Head of caudate nucleus (tissue), 42 donors: ENCODE measurements at places on chromosomes 1 and 21.

DNA sequence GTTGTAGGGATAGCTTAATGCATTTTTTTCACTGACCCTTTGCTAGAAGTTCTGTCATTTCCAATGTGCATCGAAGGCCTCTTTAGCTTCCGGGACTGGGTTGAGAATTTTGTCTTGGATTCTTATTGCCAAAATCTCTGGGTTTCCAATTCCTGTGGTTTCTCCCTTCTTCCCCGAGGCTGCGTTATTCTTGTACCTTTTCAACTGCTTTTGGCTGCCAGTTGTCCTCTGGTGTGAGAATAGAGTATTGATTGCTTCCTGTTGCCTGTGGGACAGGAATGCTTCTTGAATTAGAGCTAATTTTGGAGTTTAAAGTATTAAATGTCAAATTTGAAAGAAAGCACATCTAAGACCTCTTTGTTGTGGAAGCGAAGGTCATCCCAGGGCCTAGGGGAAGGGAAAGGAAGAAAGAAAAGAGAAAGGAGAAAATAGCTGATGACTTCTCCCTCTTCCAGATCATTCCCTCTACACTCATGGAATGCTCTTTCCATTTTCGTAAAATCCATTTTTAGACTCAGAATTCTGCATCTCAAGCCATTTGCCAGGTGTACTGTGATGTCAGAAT, 21.1 kb downstream of the HUNK start:
- no peak for DNase-seq

- DNase-seq: no peak
Measured at GRCh38 chr1:36248250-36248894, 24.1 kb downstream of the THRAP3 start.

GRCh38 chr1:37197411-37197810, 163.1 kb upstream of the GRIK3 start:
- DNase-seq: no peak

DNA sequence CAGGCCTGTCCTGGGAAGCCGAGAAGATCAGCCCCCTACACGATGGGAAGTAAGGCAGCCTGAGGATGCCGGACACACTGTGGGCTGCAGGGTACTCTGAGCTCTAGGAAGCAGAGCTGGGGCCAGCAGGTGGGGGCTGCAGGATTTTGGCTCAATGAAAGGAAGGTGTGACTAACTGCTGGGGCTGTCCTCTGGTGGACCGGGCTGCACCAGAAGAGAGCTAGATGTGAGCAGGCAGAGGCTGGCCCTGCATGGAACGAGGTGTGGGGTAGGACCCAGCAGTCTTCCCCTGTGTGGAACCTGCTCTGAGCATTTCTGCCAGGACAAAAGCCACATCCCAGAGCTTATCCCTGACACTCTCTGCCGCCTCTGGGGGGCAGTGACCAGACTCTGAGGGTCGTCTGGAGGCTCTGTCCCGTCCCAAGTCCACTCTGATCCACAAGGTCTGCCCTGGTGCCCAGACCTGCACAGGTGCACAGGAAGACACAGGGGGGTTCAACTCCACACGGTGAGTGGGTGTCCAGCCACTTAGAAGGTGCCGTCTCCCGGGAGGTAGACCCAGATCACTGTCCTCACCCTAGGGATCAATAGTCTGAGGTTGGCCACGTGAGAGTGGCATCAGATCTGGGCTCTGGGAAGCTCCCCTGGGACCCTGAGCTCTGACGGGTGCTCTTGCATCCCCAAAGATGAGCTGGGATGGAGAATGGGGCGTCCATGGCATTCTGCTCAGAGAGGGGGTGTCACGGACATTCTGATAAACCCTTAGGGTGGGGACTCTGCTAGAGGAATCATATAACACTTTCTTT, 187.6 kb upstream of the VAMP3 start:
- peak; percentile 23 for DNase-seq

DNA sequence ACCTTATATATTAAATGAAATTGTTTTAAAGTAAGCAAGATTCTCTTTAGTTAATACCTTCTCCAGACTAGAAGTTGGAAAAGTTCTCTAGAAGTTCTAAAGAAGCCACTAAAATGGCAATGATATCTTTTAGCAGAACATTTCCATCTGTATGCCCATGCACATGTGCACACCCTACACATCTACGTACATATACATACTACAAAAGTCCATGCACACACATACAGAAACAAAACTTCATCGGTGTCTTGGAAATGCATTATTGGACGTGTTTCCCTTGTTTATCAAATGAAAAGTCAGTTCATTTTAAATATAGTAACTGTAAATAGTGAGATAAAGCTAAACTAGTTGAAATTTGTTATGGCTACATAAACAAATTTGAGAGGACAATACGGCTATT, 114.4 kb downstream of the KCNT2 start:
- no peak for DNase-seq

- DNase-seq: no peak
Measured at GRCh38 chr1:63677497-63677896, 84.3 kb downstream of the PGM1 start.

GRCh38 chr1:45442272-45442671, 48.7 kb downstream of the TESK2 start:
- no peak for DNase-seq

- DNase-seq: peak; percentile 19
Measured at GRCh38 chr1:218886101-218886871, 287.4 kb upstream of the LYPLAL1 start.

DNA sequence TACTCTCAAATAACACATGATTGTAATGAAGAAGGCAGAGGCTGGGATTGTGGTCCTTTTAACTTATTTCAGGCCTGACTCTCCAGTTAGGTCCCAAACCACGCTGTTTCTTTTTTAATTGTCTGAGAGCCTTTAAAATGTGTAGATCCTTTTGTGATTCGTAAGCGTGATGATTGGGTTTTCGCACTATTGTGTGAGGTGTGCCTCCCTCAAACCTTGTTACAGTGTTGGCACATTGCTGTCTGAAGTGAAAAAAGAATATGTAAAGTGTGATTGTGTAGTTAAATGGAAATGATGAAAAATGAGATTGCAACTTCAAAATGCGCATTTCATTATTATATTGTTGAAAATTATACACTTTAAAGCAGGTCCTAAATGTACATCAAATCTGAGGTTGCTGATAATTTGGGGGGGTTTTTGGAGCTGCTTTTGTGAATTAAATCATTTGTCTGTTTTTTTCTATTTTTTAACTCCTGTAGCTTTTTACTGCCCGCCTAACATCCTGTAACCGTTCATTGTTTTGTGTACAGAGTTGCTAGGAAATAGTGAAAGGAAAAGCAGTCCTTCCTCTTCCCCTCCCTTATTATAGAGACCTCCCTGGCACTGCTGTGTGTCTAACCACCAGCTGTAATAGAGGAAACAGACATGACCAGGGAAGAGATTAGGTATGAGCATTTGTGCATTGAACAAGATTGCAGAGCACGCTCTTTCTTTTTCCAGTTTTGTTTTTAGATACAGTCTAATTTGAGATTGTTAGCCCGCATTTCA, 43.3 kb downstream of the IARS2 start:
- DNase-seq: no peak

GRCh38 chr1:107202007-107202406, 61.2 kb downstream of the NTNG1 start:
- no peak for DNase-seq

GRCh38 chr1:145889722-145890121, 4.1 kb upstream of the ANKRD35 start:
- no peak for DNase-seq

DNA sequence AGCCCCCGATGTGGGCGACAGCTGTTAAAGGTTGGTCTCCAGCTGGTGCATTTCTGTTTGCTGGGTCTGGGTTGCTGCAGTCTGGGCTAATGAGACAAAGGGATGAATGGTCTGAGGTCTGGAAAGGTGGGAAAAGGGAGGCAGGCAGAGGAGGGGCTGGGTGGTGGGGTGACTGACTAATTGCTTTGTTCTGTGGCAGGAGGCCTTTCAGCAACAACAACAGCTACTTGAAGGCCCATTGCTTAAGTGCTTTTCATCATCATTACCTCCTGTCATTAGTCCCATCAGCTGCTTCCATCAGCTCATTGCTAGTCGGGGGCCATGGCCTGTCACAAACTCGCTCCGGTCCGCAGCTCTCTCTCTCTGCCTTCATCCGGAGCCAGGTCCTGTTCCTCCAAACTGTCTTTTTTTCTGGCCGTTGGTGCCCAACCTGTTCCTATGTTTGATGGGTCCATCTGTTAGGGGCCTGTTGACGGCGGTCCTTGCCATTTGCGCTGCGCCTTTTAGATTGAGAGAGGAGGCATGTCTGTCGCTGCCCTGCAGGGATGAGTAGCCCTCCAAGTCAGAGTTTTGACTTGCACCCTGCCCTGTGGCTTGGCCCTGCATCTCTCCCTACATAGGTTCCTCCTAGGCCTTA, 105.6 kb upstream of the PLXNA2 start:
- DNase-seq: no peak

GRCh38 chr1:7387053-7387927, 383.8 kb upstream of the VAMP3 start:
- no peak for DNase-seq

DNA sequence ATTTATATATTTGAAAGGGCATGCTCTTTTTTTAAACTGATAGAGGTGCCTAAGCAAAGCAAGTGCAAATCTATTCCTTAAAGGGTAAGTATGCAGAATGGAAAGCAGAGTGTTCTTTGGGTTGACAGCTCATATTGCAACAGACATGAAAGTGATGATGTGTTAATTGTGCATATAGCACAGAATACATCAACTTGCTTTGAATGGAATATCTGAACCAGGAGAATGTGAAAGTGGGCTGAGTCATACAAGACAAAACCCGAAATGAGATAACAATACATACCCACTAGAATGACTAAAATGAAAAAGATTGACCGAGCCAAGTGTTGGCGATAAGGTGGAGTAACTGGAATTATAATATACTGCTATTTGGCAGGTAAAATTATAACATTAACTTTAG, 4.3 kb downstream of the CR1 start:
- no peak for DNase-seq

DNA sequence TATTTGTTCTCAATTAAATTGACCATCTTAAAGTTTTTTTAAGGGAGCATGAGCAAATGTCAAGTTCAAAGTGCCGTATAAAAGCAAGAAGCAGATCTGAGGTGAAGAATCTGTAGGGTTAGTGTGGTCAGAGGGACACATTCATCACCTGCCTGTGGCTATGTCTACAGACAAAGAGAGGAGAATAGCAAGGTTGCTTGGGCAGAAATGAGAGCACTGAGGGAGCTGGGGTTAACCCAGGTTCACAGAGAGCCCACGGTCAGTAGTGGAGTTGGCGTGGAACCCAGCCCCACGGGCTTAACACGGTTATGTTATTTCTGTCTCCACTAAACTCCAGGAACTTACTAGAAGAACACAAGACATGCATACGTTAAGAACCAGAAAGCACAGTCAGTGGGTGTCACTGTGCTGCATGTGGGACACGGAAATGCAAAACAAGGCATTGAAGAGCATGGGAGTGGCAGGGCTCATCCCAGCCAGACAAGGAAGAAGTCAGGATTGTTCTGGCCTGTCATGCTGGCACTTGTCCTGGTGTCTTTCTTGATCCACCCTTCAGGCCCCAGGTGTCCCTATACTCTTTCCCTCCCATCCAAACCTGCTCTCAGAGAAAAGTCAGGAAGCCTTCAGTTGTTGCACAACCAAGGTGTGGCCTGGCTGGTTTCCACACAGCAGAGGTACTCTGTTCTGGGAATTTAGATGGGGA, 95.5 kb upstream of the IVNS1ABP start:
- no peak for DNase-seq

DNA sequence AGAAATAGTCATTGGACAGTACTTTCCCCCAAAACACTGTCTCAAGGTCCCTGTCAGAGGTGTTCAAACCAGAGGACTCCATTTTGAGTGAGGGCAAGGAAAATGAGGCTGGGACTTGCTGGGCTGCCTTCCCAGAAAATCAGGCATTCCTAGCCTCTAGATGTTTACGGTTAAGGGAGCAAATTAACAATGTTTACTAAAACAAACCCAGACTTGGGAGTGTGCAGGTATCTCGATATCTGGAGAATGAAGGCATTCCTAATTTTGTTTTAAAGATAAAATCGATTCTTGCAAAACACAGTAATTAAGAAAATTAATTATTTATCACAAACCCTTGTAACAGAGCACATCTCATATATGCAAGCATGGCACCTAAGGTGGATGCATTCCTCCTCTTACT, 48.9 kb upstream of the CITED4 start:
- no peak for DNase-seq

DNA sequence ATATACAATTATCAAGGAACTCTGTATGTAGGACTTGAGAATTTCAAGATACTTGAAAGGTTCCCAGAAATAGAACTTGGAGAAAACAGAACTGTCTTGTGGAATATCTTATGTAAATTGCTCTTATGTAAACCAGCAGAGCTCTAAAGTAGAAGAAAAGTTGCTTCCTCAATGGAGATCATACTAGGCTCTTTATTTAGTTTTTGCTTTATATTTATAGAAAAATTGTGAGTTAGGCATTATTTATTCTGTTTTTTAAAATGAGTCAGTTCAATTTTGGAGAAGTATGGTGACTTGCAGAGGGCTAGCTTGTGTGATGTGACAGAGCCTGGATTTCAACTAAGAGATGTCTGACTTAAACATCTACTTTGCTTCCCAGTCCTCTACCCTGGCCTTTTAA, 40.4 kb downstream of the ATP6V1G3 start:
- DNase-seq: no peak

DNA sequence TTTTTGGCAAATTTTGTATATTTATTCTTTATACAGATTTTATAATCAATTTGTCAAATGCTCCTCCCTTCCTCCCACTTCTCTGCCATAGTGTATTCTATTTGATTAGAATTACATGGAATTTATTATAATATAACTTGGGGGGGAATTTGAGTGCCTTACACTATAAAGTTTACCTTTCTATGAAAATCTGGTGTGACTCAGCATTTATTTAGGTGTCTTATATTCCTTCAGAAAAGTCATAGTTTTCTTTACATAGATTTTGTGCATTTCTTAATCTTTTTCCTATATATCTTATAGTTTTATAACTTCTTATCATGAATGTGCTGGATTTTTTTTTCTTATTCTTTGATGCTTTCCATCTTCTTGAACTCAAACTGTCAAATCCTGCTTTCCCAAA, 21.3 kb downstream of the FASLG start:
- no peak for DNase-seq

- DNase-seq: no peak
Measured at GRCh38 chr1:232667094-232667777, 37.3 kb upstream of the SIPA1L2 start.

GRCh38 chr1:54559771-54560231, 11.8 kb downstream of the ACOT11 start:
- peak; percentile 19 for DNase-seq

DNA sequence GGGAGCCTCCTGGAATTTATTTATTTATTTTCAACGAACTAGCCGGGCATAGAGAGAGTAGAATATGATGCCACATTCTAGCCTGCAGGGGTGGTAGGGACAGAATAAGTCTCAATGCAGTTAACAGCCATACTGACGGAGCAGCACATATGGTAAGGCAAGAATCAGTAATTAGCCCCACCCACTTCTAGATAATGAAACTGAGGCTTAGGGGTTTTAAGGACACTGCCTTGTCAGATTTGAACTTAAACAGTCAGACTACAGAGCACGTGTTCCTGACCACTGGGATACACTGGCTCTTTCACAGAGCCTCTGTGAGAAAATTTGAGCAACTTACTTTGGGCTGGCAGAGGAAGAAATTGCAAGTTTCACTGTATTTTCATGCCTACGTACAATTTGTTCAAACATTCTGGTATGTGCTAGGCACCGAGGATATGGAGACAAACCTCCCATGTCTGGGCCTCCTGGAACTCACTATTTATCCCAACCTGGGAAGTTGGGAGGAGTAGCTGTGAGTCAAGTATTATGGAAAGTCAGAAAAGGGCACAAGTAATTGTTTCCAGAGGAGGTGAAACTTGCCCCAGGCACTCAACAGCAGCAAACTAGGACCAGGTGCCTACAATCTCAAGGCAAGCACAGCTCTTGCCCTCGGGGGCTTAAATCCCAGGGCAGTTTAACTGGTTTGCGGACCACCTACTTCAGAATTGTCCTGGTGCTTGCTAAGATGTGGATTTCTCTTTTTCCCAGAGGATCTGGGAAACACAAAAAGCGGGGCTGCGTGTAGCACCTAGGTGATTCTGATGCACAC, 1.6 kb upstream of the CLIC4 start:
- no peak for DNase-seq
